ENCODE measurements at places on chromosomes 4 and X.

DNA sequence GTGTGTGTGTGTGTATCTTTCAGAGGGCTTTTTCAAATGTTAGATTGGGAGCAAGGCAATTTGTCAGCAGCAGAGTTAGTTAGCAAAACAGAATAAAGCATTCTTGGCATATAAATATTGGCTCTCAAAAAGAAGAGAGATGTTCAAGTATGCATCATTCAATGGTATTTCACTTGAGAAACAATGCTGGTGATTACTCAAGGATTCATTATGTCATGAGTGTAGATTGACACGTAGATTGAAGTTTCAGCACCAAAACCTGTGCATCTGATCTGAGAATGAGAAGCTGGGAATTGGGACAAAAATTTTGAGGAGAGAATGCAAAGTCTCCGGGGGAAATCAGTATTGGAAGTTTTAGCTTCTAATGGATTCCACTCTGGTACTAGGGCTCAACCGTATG, 241.4 kb downstream of the FRMPD4 start:
- no peak for DNase-seq

- DNase-seq, result no peak
These were observed 7.5 kb upstream of the TIMP1 start for GRCh38 chrX:47574547-47575301.

DNA sequence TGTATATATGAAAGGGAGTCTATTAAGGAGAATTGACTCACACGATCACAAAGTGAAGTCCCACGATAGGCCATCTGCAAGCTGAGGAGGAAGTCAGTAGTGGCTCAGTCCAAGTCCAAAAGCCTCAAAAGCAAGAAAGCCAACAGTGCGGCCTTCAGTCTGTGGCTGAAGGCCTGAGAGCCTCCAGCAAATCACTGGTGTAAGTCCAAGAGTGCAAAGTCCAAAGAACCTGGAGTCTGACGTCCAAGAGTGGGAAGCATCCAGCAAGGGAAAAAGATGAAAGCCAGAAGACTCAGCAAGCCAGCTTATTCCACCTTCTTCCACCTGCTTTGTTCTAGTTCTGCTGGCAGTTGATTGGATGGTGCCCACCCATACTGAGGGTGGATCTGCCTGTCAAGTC, 104.1 kb downstream of the IL1RAPL2 start:
- DNase-seq, result no peak

GRCh38 chr4:37988670-37989069, 28.5 kb downstream of the PTTG2 start:
- DNase-seq, result no peak

DNA sequence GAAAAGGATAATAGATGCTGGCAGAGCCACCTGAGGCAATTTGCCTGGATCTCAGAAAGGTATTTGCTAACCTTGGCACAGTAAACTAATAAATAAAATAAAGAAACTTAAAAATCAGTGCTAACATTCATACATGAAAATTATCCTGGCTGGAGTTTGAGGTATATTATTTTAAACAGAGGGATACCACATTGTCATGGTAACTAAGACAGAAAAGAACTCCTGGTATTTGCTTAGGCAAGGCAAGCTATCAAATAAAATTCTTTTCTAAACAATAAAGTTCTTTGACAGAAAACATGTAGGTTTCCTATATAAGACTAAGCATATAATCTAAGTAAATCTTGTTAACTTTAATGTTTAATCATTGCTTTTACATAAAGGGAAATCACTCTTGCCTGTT, 218.8 kb downstream of the MAGEB17 start:
- DNase-seq, result no peak

DNA sequence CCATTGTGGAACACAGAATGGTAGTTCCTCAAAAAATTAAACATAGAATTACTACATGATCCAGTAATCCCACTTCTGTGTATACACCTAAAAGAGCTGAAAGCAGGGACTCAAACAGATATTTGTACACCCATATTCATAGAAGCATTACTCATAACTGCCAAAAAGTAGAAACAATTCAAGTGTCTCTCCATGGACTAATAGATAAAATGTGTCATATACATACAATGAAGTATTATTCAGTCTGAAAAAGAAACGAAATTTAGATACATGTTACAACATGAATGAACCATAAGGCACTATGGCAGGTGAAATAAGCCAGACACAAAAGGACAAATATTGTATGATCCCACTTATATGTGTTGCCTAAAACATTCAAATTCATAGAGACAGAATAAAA, 145.1 kb downstream of the ANTXR2 start:
- DNase-seq, result no peak

DNA sequence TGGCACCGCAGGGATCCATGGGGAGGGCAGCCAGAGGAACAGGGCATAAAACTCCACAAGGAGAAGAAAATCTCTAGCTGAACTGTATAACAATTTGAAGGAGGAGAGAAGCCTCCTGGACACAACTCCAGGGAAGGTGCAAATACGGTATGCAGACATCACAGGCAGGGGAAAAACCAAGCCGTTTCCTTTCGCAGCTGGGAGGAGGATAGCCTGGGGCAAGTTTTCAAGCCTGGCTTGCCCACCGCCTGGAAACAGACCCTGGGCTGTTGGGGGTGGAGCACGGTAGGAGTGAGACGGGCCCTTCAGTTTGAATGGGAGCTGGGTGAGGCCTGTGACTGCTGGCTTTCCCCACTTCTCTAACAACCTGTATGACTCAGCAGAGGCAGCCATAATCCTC, 43.4 kb upstream of the TAF9B start:
- no peak for DNase-seq

DNA sequence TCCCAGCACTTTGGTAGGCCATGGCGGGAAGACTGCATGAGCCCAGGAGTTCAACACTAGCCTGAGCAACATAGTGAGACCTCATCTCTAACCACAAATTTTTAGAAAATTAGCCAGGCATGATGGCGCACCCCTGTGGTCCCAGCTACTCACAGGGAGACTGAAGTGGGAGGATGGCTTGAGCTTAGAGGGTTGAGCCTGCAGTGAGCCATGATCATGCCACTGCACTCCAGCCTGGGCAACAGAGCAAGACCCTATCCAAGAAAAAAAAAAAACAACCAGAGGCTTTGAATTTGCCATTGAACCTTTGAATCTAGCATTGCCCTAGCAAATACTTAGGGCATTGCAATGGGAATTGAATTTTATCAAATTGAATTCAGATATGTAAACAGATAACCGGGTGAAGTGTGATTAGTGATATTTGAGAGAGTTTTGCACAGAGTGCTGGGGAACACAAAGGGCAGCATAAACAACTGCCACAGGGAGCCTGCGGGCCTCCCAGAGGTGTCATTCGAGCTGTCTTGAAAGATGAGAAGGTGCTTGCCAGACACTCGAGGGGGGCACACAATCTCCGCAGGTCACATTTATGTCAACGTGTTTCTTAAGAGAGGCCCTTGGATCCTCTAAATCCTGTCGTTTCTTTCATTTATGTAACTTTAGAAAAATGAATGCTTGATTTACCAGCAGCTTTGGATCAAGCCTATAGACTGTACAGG, 200.3 kb downstream of the AASDH start:
- DNase-seq, result peak; percentile 66

DNA sequence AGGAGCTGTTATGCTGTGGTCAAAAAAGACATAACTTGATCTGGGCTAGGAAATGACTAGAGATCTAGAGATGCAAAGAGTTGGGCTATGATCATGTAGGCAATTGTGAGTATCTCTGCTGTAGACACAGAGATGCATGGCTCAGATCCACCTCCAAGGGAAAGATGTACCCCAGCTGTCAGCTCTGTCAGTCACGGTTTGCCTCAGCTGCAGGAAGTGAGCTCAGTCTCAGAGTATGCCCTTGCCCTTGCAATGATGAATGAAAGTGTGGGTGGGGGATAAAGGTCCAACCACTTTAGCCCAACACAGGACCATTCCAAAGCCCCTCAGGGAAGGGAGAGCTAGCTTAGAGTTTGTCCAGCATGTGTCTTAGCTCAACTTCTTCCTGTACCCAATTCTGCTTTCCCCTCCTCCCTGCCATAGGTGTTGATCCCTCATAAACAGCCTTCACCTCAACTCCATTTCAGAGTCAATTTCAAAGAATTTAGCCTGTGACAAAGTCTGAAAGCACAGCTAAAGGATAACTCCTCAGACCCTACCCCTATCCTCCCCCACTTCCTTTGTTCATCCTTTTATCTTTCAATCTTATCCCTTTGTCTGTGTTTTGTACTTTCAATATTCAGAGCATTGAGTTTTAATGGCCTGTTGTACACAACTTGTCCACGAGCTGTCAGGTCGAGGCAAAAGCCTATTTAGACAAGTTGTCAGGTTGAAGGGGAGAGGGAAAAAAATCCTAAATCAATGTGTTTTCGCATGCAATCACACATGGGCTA, 90.6 kb downstream of the MID1IP1 start:
- DNase-seq, result no peak

DNA sequence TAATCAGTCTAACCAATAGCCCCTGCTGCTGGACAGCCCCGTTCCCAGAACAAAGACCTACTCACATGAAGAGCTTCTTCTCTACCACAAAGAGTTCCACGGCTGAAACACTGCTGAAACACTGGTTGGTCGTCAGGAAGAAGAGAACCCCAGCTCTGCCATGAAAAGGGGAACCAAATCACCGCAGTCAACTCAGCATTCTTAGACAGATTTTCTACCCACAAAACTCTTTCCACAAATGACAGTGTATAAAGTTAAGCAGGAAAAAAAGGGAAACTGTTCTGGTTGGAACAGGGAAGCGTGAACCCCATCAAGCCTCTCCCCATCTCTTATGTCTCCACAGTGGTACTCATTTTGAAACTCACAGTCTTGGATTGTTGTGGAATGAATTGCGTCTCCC, 57.3 kb downstream of the ABCG2 start:
- DNase-seq, result no peak

GRCh38 chrX:17584248-17584681, 153.0 kb upstream of the SCML1 start:
- DNase-seq, result no peak

- DNase-seq, result no peak
These were observed 54.4 kb downstream of the PALLD start for GRCh38 chr4:168551211-168551610.

- no peak for DNase-seq
These were observed 8.5 kb upstream of the NEIL3 start for GRCh38 chr4:177301126-177301639.

DNA sequence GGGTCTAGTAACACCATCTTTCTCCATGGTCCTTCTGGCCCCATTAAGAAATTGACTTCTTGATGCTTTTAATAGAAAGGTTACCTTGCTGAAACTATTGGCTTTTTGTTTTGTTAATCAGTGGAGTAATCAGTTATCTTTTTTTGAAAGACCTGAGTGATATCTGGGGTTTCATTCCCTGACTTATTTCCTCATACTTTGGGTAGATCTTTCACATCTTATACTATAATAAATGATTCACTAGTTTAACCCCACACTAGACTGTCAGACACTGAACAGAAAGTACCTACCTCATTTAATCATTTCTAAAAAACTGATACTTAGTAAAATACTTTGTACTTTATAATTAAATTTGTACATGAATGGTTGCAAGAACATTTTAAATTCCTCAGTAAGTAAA, 1021.1 kb downstream of the STIM2 start:
- DNase-seq, result no peak

DNA sequence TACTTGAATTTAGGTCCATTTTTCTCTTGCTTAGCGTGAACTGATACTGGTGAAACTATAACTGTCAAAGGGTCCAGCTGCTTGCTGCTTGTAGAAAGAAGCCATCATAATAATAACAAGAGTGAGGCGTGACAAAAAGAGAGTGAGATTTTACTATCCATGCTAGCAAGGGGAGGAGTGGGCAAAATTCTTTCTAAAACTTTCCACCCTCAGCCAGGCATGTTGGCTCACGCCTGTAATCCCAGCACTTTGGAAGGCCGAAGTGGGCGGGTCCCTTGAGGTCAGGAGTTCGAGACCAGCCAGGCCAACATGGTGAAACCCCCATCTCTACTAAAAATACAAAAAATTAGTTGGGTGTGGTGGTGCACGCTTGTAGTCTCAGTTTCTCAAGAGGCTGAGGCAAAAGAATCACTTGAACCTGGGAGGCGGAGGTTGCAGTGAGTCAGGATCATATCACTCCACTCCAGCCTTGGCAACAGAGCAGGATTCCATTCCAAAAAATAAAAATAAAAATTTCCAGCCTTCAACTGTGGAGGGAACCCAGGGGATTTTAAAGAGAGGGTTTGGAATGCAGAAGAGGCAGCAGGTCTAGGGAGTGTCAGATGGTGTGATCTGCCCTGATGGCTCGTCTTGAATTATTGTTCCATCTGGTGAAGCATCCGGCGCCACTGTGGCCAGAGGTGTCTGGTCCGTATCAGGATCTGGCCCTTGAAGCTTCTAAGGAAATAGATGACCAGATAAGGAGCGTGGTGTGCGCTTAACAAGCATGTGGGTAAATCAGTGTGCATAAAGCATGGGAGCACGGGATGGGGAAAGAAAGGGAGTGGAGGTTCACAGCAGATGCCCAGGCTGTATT, 51.8 kb downstream of the LRP2BP start:
- DNase-seq, result peak; percentile 68

DNA sequence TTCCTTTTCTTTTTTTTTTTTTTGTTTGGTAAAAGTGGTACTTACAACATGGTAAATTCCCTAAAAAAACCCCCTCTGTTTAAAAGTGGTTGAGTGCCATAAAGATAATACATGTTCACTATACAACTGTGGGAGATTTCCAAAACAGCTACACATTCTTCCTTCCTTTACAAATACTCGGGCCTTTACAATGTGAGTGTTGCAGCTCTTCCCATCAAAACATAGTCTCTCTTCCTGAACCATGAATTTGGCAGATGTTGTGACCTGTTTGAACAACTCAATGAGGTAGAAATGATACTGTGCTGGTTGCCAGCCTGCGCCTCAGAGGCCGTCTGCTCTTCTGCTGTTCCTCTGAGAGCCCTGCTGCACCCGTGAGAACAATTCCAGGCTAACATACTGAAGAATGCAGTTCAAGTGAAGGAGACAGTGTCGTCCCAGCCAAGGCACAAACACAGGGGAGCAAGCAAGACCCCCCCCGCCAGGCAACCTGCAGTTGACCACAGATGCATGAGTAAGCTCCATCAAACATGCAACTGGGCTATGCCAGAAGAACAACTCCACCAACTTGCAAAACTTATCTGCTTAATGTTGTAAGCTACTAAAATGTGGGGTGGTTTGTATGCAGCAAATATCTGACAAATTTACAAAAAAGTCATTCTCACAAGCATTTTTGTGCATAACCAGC, 645.0 kb downstream of the PCDH7 start:
- no peak for DNase-seq

DNA sequence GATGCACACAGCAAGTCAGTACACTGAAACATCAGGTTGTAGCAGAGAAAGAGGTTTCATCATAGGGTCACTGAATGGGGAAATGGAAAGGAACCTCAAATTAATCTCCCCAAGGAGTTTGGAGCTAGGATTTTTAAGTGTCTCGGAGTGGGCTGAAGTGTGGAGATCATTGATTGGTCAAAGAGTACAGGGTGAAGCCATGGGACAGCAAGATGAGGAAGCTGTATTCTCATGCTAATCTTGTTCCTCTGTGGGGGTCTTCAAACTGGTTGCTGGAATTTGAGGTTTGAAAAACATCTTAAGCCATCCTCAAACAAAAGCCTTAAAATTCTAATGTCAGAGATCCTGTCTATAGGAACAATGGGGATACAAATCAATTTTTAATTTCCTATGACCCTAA, 78.8 kb upstream of the TEX13A start:
- no peak for DNase-seq

- peak; percentile 88 for DNase-seq
These were observed 18.8 kb upstream of the NWD2 start for GRCh38 chr4:37225778-37226177.
